ENCODE measurements at places on chromosomes 5 and 9. TPM values are rescaled to one million over a fixed set of nuclear protein-coding genes. Genes with fewer than 3 reads are reported as not detected.

The SHISAL2B gene
- 0.98 TPM for total RNA-seq

The FST gene
- total RNA-seq = 32.4 TPM

The ABLIM3 gene
- 33.2 TPM for total RNA-seq

DNA sequence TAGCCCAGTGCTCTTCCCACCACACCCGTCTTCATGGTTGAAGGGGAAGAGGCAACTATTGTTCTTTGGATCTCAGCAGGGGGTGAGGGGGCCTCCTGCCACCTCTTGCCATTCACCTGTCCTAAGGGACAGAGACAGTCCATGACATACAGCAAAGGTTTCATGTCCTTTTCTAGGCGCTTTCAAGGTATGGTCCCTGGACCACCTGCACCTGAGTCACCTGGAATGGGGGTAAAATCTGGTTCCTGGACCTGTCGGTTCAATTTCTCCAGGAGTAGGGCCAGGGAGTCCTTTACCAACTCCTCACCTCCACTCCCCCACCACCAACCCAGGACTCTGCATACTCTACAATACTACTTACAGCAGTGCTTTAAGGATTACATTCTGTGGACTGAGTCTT lies 33.5 kb upstream of the SAP30L start:
- no peaks in the 10 kb centered on the region for H3K27me3 ChIP-seq
- H3K36me3 ChIP-seq = peaks cover 51% of the 10 kb centered on the region
- DNase-seq = no peak

GRCh38 chr9:72923077-72923476 lies 29.8 kb downstream of the ALDH1A1 start:
- no peaks in the 10 kb centered on the region for H3K27me3 ChIP-seq
- no peak overlapping the region for H3K4me3 ChIP-seq
- H3K27ac ChIP-seq = no peak overlapping the region
- H3K4me1 ChIP-seq = peaks cover 2% of the 10 kb centered on the region
- no peak for DNase-seq

GRCh38 chr5:122310889-122311288 lies 1.1 kb upstream of the SNCAIP start:
- peaks cover 12% of the 10 kb centered on the region for H3K4me1 ChIP-seq
- H3K27ac ChIP-seq = peak overlapping the region; percentile 56
- no peaks in the 10 kb centered on the region for H3K36me3 ChIP-seq
- peaks cover 3% of the 10 kb centered on the region for H3K27me3 ChIP-seq
- DNase-seq = peak; percentile 90

- peak; percentile 12 for DNase-seq
- H3K36me3 ChIP-seq = no peaks in the 10 kb centered on the region
- peak overlapping the region; percentile 51 for H3K4me3 ChIP-seq
- H3K27ac ChIP-seq = peak overlapping the region; percentile 88
These were observed 937 bp downstream of the TMOD1 start for GRCh38 chr9:97502222-97502983.

GRCh38 chr5:128536254-128537220 lies 1.5 kb downstream of the FBN2 start:
- peak overlapping the region; percentile 79 for H3K4me3 ChIP-seq
- H3K4me1 ChIP-seq = peaks cover 26% of the 10 kb centered on the region
- H3K27me3 ChIP-seq = peaks cover 19% of the 10 kb centered on the region
- peak overlapping the region; percentile 81 for H3K27ac ChIP-seq
- H3K36me3 ChIP-seq = no peaks in the 10 kb centered on the region

GRCh38 chr5:73336366-73336765 lies 112.2 kb downstream of the FOXD1 start:
- H3K27me3 ChIP-seq = peaks cover 32% of the 10 kb centered on the region
- H3K27ac ChIP-seq = no peak overlapping the region
- no peak overlapping the region for H3K4me3 ChIP-seq

DNA sequence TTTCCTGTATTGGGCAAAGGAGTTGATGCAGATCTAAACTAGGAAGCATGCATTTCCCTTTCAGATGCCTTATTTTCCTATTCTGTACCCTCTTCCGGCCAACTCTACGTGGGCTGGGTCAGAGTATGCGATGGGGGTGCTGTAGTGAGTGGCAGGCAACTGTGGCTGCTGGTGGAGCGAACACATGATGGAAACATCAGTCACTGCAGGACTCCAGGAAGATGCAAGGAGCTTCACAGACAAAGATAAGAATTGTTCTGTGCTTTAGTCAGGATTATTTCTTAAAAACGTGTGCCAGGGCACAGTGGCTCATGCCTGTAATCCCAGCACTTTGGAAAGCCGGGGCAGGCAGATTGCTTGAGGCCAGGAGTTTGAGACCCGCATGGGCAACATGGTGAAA lies 75.1 kb downstream of the PSAT1 start:
- H3K27me3 ChIP-seq = no peaks in the 10 kb centered on the region
- no peaks in the 10 kb centered on the region for H3K36me3 ChIP-seq
- H3K27ac ChIP-seq = no peak overlapping the region
- no peak overlapping the region for H3K4me3 ChIP-seq
- no peaks in the 10 kb centered on the region for H3K4me1 ChIP-seq

DNA sequence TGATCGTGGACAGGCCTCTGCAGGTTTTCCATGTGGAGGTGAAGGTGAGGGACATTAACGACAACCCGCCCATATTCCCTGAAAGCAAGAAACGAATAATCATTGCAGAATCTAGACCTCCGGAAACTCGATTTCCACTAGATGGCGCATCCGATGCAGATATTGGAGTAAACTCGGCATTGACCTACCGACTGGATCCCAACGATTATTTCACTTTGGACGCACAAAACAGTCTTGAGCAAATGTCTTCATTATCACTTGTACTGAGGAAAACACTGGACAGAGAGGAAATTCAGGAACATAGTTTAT lies 621 bp downstream of the PCDHA13 start:
- H3K36me3 ChIP-seq = no peaks in the 10 kb centered on the region
- no peak overlapping the region for H3K27ac ChIP-seq
- peaks cover 3% of the 10 kb centered on the region for H3K27me3 ChIP-seq
- no peak overlapping the region for H3K4me3 ChIP-seq
- H3K4me1 ChIP-seq = no peaks in the 10 kb centered on the region

DNA sequence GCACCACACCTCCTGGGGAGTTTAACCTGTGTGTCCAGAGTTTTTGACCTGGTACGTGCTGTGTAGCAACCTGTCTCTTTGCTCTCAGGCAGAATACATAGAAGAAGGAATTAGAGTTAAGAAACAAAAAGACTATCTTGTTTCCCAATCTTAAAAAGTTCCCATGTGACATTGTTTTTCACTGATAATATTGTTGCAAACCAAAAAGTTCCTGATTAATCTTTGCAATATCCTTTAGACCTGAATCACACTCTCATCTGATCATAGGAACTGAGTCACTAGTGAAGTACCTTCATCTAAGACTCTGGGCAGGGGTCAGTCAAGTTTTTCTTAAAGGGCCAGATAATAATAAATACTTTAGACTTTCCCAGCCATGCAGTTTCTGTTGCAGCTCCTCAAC lies 35.1 kb downstream of the BASP1 start:
- no peaks in the 10 kb centered on the region for H3K4me1 ChIP-seq
- H3K4me3 ChIP-seq = no peak overlapping the region
- H3K27ac ChIP-seq = no peak overlapping the region
- no peak for DNase-seq
- peaks cover 2% of the 10 kb centered on the region for H3K36me3 ChIP-seq

DNA sequence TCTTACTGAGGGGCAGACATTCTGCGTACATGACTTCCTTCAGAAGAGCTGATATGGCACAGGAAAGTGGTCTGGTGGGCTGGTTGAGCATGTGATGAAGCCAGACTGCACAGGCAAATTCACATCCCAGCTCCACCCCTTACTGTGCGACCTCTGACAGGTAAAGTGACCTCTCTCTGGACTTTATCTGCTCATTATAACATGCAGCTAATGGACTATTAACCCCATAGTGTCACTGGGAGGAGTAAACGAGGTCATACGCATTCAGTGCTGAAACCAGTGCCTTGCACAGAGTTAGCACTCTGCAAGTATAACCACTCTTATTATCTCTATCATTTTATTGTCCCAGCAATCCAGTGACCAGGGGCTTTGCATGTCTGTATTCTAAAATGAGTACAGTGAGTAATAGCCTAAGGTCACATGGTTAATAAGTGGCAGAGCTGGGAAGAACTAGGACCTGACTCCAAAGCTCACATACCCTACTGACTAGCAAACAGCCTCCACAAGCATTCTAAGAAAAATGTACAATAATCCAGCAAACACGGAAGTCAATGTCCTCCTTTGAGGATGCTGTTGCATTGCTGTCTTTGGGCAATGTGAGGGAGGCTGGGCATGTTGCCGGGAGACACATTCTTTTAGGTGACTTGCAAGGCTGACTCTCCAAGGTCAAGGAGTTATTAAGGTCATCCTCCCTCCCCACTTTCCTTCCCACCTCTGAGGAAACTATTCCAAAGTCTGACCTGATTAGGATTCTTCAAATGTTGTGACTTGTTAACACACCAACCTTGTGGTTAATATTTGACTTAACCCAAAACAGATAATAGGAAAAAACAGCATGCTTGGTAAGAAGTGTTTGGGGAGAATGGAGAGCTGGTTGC lies 19.0 kb downstream of the GLRX start:
- no peak overlapping the region for H3K27ac ChIP-seq
- no peak overlapping the region for H3K4me3 ChIP-seq
- H3K27me3 ChIP-seq = no peaks in the 10 kb centered on the region
- peaks cover 6% of the 10 kb centered on the region for H3K36me3 ChIP-seq
- DNase-seq = no peak

DNA sequence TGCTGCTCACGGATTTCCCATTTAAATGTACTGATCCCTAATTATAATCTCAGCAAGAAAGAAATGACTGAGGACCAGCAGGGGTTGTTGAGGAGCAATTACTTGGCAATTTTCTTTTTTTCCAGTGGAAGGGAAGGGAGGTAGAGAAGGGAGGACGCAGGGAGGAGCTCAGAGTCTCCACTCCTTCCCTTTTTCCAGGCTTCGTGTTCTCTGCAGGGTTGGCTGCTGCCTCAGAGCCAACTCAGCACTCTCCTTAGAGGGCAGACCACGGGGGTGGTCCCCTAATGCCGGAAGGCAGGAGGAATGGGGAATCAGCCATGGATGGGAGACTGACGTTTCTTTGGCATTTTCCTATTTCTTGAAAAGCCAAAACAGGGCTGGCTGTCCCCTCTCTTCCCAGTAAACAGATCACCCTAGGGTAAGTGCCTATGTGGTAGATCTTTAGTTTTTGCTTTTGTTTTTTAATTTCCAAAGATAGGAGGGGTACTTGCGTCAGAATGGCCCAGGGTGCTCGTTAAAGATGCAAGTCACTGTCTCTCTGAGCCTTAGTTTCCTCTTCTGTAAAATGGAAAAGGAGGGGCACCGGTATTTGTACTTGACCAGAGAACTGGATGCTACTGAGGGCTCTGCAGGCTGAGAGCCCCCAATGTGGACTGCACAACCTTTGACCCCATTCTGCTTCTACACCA lies 39.6 kb upstream of the LCP2 start:
- DNase-seq = peak; percentile 59
- H3K36me3 ChIP-seq = no peaks in the 10 kb centered on the region
- peaks cover 10% of the 10 kb centered on the region for H3K4me1 ChIP-seq
- H3K27me3 ChIP-seq = peaks cover 1% of the 10 kb centered on the region

- H3K27ac ChIP-seq = peak overlapping the region; percentile 90
- peak; percentile 39 for DNase-seq
- H3K27me3 ChIP-seq = no peaks in the 10 kb centered on the region
- peaks cover 57% of the 10 kb centered on the region for H3K4me1 ChIP-seq
- H3K36me3 ChIP-seq = peaks cover 51% of the 10 kb centered on the region
These were observed 80.7 kb downstream of the PRRT1B start for GRCh38 chr9:131625790-131626670.

- no peak for DNase-seq
- no peaks in the 10 kb centered on the region for H3K4me1 ChIP-seq
- H3K27me3 ChIP-seq = no peaks in the 10 kb centered on the region
- H3K4me3 ChIP-seq = no peak overlapping the region
These were observed 16.3 kb downstream of the ROR2 start for GRCh38 chr9:91933556-91934352.

DNA sequence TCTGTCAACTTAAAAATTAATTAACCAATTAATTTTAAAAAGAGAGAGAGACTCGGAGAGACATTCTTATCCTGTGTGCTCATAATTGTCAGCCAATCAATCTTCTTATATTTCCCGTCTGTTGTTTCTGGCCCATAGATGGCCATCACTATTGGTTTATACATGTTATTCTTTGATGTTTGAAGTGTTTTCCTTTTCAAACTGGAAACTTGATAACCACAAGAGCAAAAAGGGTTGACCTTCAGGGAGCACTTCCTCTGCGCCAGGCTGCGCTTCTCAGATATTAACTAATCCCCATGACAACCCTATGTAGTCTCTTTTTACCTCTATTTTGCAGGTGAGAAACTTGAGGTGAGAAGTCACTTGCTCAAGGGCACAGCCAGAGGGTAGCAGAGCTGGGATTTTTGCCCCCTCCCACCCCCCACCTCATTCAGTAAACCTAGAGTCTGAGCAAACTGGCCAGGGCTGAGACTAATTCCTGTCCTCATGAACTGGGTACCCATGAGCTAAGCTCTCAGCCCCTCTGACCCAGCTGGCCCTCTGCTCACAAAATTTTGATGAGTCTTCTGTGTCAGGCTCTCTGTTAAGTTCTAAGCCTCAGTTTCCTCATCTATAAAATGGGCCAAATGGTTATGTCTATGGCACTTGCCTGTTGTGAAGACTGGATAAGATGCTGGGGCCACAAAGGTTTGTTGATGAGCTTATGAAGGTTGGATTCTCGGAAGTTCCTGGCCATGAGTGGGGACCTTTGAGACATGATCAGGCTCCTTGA lies 86.0 kb upstream of the SH3PXD2B start:
- peaks cover 24% of the 10 kb centered on the region for H3K4me1 ChIP-seq
- no peak for DNase-seq
- H3K27ac ChIP-seq = no peak overlapping the region
- H3K36me3 ChIP-seq = no peaks in the 10 kb centered on the region
- H3K4me3 ChIP-seq = no peak overlapping the region
- no peaks in the 10 kb centered on the region for H3K27me3 ChIP-seq

DNA sequence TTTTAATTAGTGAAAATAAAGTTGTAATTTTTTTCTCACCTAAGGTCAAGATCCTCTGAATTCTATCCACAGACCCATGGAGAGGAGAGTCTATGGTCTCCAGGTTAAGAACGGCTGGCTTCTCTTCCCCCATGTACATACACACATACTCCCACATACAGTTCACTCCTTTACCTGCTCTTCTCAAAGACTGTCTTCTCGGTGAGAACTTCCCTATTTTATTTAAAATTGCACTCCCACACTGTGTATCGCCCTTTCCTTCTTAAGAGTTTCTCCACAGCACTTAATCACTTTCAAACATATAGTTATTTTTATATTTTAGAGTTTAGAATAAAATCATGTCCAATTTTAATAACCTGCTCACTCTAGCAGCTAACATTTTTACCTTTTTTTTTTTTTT lies 3.6 kb upstream of the JADE2 start:
- H3K27me3 ChIP-seq = peaks cover 38% of the 10 kb centered on the region
- peaks cover 12% of the 10 kb centered on the region for H3K4me1 ChIP-seq
- H3K27ac ChIP-seq = no peak overlapping the region
- H3K4me3 ChIP-seq = no peak overlapping the region

GRCh38 chr5:77333451-77334123 lies 123.1 kb downstream of the PDE8B start:
- H3K4me3 ChIP-seq = no peak overlapping the region
- H3K27ac ChIP-seq = no peak overlapping the region
- no peaks in the 10 kb centered on the region for H3K4me1 ChIP-seq
- H3K36me3 ChIP-seq = no peaks in the 10 kb centered on the region
- H3K27me3 ChIP-seq = no peaks in the 10 kb centered on the region

- no peaks in the 10 kb centered on the region for H3K27me3 ChIP-seq
- no peak overlapping the region for H3K27ac ChIP-seq
- peak; percentile 74 for DNase-seq
- H3K4me3 ChIP-seq = no peak overlapping the region
These were observed 20.4 kb downstream of the ANKS6 start for GRCh38 chr9:98775831-98776441.

GRCh38 chr5:89034588-89034987 lies 151.6 kb upstream of the MEF2C start:
- no peak overlapping the region for H3K4me3 ChIP-seq
- H3K27me3 ChIP-seq = no peaks in the 10 kb centered on the region
- H3K4me1 ChIP-seq = peaks cover 4% of the 10 kb centered on the region
- no peaks in the 10 kb centered on the region for H3K36me3 ChIP-seq
- H3K27ac ChIP-seq = no peak overlapping the region
- no peak for DNase-seq

All from muscle of leg (tissue), 16 donors.